Activated T-cell treated with anti-CD3 and anti-CD28 coated beads for 1 hour (primary cell): ENCODE measurements at places on chromosomes 16 and 17.

GRCh38 chr16:59655031-59655430 lies 920.9 kb upstream of the GOT2 start:
- DNase-seq: no peak

- peak; percentile 15 for DNase-seq
Measured at GRCh38 chr17:8832711-8833352, 33.7 kb upstream of the MFSD6L start.

DNA sequence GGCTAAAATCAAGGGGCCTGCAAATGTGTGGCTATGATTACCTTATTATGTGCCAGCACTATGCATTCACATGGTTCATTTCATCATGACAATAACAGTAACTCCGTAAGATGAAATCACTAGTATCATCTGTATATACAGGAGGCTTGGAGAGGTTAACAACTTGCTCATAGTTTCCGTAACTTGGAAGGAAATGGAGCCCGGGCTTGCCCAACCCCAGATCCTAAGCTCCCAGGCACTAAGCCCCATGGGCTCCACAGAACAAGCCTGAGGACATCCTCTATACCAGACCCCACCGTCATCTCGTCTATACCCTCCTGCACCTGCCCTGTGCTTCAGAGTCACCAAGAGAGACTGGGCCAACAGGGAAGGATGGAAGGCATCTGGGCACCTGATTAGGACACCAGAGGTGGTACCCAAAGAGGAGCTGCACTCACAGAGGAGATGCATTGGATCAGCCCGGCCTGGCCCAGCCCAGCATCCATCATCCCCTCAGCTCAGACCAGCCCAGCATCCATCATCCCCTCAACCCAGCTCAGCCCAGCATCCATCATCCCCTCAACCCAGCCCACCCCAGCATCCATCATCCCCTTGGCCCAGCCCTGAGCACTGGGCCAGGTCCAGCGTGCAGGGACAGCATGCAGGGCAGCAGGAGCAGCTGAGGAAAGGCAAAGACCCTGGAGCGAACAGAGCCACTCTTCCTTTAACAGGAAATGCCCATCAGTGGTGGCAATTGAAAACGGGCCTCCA lies 28.5 kb downstream of the NSMCE1 start:
- no peak for DNase-seq

DNA sequence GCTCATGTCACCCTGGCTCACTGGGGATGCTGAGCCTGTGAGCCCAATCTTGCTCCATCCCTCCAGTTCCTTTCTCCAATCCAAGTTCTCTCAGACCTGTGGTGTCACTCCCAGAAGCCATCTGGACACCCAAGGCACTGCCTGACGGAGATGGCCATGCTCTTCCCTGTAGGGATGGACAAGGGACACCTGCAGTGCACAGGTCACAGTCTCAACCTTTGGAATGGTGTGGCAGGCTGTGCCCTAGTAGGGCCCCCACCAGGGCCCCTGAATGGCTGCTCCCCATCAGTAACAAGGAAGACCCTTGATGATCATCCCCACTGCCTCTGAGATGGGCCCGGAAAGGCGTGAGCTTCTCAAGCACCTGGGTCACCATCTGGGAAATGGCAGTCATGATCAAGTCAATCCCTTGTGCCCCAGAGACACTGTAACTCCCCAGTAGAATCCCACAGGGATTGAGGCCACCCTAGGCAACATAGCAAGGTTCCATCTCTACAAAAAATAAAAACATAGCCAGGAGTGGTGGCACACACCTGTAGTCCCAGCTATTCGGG lies 822.5 kb downstream of the KCNJ18 start:
- no peak for DNase-seq

GRCh38 chr16:74281300-74281699 lies 15.3 kb upstream of the PSMD7 start:
- no peak for DNase-seq

GRCh38 chr16:86090461-86091170 lies 191.7 kb downstream of the IRF8 start:
- no peak for DNase-seq

GRCh38 chr16:66910175-66910940 lies 8.3 kb downstream of the CDH16 start:
- no peak for DNase-seq

GRCh38 chr16:10180042-10180770 lies 2.0 kb downstream of the GRIN2A start:
- DNase-seq: no peak

DNA sequence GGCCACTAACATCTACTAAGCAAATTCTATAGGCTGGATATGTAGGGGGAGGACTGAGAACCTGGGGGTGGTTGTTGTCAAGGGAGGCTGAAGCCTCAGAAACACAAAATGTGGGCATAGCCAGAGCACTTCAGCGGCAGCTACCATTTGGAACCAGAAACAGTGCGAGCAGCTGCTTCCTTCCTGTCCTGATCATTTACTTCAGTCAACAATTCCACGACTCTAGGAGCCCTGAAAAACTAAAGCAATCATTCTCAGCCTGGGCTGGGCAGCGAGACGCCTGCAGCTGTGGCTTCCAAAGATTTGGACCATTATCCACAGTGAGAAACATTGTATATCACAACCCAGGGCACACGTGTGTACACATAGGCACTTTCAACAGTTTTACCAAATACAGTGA lies 93.9 kb upstream of the WSCD1 start:
- DNase-seq: no peak

GRCh38 chr17:38748892-38749222 lies 721 bp upstream of the PCGF2 start:
- DNase-seq: no peak

DNA sequence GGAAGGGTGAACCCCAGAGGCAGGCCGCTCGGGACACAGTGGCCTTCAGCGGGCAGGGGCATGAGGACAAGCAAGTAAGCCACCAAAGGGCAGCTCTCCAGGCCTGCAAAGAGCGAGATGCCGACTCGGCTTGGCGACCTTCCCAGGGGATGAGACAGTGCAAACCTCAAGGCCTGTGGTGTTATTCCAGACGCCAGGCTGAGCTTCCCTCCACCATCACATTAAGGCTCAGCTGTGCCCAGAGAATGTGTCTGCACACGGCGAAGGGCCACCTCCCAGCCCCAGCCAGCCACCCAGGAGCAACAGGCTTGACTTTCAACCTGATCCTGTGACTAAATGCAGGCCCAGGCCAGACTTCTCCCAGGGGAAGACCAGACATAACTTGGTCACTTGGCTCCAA lies 251.4 kb downstream of the SOX9 start:
- DNase-seq: no peak

DNA sequence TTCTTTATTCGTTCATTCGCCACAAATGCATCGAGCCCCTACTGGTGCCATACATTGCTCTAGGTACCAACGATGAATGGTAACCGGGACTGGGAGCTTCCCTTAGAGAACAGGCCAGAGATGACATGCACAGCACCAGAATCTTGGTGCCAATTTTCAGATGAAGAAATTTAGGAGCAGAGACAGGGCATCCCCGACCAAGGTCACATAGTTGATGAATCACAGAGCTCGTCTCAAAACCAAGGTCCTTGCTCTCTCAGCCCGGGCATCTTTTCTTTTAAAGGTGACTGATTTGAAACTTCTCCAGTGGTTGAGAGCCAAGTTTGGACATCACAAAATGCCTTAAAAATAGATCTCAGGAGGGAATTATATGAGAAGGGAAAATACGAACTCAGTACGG lies 73.2 kb upstream of the C16orf82 start:
- DNase-seq: no peak

- no peak for DNase-seq
Measured at GRCh38 chr16:54991525-54991924, 60.9 kb downstream of the IRX5 start.

GRCh38 chr16:85635545-85636140 lies 22.5 kb downstream of the GSE1 start:
- DNase-seq: no peak

- no peak for DNase-seq
Measured at GRCh38 chr16:30429418-30429677, 482 bp downstream of the DCTPP1 start.

DNA sequence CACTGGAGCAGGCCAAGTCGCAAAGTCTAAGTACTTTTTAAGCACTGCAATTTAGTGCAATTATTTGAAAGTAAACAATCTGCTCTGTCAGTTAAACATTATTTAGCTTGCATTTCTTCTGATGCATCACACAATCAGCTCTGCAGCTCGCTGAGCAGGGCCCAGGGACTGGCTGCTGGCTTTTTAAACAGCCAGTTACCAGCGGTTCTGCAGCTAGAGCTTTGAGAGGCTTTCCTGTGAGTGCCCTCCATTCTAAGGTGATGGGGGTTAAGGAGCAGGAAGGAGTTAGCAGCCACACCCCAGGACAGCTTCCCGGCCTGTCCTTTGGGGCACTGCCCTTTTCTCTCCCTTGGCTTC lies 154.3 kb downstream of the SALL1 start:
- DNase-seq: no peak

- no peak for DNase-seq
Measured at GRCh38 chr16:53714205-53715022, 10.5 kb downstream of the FTO start.

DNA sequence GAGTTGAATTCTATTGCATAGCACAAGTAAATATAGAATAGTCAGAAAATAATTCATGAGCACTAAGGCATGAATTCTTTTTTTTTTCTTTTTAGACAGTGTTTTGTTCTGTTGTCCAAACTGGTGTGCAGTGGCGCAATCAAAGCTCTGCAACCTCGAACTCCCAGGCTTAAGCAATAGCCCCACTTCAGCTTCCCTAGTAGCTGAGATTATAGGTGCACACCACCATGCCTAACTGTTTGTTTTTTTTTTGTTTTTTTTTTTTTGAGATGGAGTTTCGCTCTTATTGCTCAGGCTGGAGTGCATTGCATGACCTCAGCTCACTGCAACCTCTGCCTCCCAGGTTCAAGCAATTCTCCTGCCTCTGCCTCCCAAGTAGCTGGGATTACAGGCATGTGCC lies 16.6 kb downstream of the TUBD1 start:
- no peak for DNase-seq

- DNase-seq: no peak
Measured at GRCh38 chr17:77098884-77099545, 41.8 kb upstream of the SEC14L1 start.

DNA sequence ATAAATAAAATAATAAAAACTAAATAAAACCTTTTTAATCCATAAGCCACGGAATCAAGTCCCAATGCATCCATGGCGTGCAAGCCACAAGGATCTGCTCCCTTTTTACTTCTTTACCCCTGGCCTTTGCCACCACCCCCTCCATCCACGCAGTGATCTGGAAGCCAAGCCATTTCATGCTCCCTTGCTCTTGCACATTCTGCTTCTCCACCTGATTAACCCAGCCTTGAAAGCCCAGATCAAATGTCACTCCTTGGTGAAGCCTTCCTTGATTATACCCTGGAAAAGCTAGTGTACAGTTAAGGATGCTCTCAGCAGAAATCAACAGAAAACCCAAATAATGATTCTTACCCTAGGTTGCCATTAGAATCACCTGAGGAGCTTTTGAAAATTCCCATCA lies 9.9 kb downstream of the LRRC3C start:
- DNase-seq: no peak

GRCh38 chr16:75110637-75111513 lies 5.7 kb downstream of the LDHD start:
- peak; percentile 82 for DNase-seq

DNA sequence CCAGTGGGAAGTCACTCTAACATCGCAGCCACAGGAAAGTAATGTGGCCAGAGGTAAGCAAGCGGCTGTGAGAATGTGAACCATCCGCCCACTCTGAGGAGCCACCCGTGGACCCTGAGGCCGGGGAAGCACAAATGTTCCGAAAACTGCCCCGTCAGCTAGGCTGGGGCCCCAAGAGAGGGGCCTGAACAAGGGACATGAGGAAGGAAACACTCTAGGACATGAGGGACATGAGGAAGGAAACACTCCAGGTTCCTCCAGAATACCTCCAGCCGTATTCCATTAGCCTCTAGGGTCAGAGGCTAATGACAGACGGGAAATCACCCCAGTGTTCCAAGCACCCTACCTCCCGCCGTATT lies 317 bp downstream of the TEFM start:
- no peak for DNase-seq

DNA sequence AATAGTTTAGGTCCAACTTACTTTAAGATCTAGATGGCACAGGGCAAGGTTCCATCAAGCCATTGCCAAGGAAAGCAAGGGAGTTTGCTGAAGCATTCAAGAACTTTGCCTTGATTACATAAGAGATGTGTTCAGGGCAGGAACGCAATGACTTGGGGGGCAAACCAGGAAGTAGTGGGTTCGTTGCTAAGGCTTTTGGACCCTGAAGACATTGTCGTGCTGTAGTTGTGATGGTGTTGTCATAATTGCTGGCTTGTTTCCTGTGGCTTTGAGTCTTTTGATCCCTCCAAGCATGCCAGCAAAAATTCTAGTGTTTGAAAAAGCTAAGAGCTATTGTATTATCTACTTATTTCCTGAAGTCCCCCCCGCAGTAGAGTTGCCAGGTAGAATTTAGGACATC lies 70.7 kb upstream of the HNF1B start:
- no peak for DNase-seq

- no peak for DNase-seq
Measured at GRCh38 chr16:72884573-72884972, 163.4 kb downstream of the ZFHX3 start.

DNA sequence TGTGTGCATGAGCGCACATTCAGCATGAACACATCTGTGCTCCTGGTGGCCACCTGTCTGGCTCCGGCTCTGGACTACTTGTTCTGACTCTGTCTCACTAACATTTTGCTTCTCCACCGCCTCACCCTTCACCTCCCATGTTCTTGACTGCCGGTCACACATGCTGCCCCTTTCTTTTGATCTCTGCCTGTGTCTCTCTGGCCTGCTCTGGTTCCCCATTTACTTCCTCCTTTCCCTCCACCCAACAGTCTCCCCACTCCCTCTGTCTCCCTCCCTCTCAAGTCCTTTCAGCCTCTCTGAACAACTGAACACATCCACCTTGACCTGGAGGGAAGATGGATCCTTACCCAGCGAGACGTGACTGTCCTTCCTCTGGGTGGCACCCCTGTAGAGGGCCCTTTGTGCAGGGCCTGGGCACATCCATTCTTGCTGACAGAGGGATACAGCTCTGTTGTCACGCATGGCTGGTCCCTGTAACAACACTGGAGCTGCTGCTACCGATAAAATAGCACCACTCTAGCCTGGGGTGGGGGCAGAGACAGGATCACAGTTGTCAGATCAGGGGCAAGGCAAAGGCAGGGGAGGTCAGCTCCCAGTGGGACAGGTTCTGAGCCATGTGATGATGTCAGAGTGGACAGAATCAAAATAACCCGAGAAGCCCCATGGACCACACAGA lies 11.0 kb downstream of the ZSCAN32 start:
- DNase-seq: no peak

- no peak for DNase-seq
Measured at GRCh38 chr17:75642182-75642783, 9.0 kb downstream of the SMIM5 start.

DNA sequence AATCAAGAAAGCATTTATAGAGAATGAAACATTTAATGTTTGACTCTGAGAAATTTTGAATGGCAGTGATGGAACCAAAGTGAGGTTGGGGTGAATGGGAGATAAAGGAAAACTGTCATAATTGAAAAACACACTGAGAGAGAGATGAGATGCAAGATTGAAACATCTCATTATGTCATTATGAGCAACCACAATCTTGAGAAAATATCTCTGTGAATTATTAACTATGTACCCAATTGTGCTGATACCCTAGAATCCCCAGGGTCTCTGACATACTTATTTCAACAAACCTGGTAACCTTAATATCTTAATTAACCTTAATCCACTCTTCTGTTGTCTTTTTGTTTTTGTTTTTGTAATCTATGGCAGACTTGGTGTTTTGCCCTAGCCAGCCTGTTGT lies 143.5 kb upstream of the HLF start:
- DNase-seq: no peak

GRCh38 chr17:74749279-74750038 lies 1.0 kb downstream of the NHERF1 start:
- peak; percentile 29 for DNase-seq

- DNase-seq: no peak
Measured at GRCh38 chr16:73354434-73354833, 306.5 kb upstream of the ZFHX3 start.
